Stimulated activated CD4-positive, alpha-beta T cell treated with anti-CD3 and anti-CD28 coated beads, Interleukin-4, amount 100 ng/mL, for 24 hours (primary cell): ENCODE measurements at places on chromosomes 11 and 22.

- no peak for DNase-seq
Observed at GRCh38 chr11:47278058-47278457, 8.1 kb downstream of the MADD start.

GRCh38 chr11:126704096-126704495 is 296.5 kb downstream of the KIRREL3 start:
- DNase-seq: no peak

DNA sequence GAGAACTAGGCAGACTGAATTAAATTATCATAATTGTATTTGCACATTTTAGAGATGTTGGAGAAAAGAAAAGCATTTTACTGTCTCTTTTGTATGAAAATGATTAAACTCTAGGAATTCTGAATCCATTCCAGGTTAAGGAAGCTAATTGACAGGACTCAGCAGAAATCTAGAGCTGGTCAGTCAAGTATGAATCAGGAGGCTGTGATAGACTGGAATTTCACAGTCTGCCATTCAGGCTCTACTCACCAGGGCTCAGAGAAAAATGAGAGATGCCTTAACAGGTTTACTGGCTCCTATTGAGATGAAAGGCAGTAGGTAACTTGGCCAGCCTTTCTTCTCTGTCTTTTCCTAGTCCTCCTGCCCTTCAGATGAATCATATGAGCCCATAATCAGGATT is 693.9 kb upstream of the CHORDC1 start:
- DNase-seq: no peak

DNA sequence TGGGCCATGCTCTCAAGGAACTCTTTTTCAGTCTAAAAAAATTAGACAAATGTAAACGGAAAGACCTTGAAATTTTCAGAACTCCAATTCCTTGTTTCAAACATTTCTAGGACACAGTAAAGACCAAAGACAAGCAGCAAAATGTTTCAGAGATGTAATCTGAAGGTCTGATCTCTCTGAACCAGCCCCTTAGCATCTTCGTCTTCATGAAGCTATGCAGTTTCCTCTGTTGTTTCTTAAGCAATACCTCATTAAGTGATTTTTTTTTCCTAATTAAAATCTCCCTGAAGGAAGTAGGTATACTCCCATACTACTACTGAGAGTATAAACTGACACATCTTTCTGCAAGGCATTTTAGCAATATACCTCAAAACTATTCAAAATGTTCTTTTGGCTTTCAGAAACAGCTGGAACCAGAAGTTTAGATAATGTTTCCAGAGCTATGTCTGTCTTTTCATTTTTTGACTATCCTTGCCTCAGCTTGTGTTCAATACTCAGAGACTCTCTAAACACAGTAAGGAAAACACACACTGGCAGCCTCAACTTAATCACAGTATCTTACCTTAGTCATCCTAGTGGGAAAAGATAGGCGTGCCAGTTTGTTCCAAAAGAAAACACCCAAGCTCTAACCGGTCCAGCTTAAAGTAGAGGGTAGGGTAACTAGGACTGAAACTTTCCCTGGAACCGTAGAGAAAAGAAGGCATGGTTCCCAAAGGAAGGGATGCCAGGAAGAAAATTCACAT is 25.1 kb downstream of the SBF2 start:
- DNase-seq: no peak

- no peak for DNase-seq
Observed at GRCh38 chr22:42711895-42712837, 8.5 kb downstream of the A4GALT start.

GRCh38 chr11:107804971-107805370 is 53.6 kb downstream of the SLC35F2 start:
- no peak for DNase-seq

DNA sequence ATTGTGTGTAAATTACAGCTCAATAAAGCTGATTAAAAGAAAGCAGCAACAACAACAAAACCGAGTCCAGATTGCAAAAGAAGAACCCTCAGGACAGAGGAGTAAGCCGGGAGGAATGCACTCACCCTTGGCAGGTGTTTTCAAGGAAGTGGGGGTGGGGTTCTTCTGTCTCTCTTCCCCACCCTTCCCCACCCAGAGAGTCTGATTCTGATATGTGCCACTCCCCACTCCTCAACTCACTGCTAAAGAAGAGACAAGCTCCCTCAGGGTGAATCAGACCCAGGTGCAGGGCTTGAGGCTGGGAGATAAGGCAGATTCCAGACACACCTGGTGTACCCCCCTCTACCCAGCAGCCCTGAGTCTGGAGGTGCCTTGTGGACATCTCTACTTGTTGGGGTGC is 38.4 kb upstream of the PHF21A start:
- DNase-seq: no peak

- DNase-seq: no peak
Observed at GRCh38 chr11:96388891-96389719, 607 bp downstream of the CCDC82 start.

DNA sequence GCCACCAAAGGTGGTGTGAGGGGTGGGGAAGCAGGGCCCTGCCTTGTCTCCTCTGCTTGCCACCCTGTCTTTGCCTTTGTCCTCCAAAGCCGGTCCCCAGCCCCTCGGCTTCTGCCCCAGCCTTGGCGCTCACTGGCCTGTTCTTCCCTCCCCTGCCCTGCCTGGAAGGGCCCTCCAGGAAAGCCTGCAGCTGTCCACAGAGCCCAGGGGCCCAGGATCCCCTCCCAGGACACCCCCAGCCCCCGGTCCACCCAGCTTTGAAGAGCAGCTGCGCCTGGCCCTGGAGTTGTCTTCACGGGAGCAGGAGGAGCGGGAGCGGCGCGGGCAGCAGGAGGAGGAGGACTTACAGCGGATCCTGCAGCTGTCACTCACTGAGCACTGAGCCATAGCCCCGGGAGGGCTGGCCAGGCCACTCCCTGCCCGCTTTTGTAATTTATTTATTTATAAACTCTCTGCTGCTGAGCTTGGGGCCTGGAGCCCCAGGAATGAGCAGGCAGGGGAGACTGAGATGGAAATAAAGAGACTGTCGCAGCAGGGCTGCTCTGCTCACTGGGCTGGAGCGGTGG is 1.3 kb upstream of the SSH3 start:
- DNase-seq: no peak

DNA sequence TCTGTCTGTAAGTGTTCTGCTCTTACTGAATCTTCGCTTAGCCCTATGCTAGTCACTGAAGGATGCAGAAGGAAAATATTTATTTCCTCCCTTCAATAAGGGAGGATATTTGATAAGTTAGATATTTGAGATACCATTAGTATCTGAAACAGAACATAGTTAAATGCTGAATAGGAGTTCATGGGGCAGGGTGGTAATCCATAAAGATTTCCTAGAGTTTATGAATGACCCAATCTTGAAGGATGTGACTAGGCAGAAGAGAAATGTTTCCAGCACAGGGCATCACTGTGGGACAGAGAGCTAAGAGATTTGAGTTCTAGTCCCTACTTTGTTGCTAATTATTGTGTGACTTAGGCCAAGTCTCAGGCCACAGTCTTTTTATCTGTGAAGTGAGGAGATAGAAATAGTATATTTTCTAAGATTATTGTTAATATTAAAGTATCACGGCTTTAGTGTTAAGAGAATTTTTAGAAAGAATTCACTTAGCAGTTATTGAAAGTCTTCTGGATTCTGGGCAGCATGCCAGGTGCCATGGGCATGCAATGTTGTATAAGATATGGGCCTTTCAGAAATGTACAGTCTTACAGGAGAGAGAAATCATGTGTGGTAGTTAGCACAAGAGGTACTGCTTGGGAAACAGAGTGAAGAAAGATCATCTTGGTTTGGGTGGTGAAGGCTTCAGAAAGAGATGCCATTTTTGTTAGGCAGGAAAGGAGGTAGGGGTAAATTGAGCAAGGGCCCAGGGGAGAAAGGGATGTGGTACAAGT is 24.0 kb downstream of the SWAP70 start:
- no peak for DNase-seq

DNA sequence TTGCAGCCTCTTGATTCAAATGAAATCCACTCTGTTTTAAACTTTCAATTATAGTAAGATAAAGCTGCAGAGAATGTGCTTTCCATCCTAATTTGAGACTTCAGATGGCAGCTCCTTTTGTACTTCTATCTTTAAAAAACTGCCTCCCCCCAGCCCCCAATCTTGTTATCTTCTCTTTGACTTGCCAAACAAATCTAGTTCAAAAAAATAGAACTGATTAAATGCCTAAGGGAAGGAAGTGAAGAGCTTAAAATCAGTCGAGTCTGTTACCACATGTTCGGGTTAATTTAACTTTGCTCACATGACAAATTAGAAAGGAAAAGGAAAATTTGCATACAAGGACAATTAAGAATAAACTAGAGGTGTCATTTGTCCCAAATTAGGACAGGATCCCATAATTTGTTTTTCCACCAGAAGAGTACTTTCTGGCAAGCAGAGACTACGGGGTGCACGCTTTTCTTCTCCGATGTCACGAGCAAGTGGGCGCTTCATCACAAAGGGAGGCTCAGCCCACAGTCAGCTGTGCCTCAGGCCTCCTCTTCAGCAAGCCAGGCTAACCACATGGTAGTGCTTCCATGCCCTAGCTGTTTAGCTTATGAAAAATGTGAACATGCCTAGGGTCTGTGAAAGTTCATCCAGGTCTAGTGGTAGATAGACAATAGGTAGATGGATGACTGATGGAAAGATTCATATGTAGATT is 69.0 kb upstream of the LDLRAD3 start:
- DNase-seq: no peak

- DNase-seq: no peak
Observed at GRCh38 chr11:97815667-97816066, 1205.1 kb upstream of the CNTN5 start.

- no peak for DNase-seq
Observed at GRCh38 chr11:2375341-2375853, 1.7 kb upstream of the CD81 start.

DNA sequence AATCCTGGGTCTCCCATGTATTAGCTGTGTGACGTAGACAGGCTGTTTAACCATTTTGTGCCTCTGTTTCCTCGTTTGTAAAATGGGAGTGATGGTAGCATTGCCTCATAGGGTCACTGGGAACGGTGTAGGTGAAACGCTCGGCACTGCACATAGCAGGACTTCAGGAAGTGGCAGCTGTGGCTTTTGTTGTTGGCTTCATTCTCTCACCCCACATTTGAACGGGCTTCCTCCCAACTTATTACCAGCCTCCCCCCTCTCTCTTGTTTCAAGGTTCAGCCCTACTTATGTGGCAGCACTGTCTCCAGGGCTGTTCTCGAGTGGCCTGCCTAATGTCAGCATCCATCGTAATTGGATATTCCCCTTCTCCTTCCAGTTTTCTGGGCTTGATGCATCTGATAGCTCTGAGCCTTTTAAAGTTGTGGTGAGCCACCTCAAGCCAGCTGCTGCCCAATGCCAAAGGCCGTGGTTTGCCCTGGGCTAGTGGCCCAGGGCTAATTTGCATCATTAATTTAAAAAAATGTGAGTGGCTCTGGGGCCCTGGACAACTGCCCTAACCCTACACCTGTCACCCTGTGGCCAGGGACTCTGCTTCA is 217.8 kb upstream of the TBCEL start:
- no peak for DNase-seq

DNA sequence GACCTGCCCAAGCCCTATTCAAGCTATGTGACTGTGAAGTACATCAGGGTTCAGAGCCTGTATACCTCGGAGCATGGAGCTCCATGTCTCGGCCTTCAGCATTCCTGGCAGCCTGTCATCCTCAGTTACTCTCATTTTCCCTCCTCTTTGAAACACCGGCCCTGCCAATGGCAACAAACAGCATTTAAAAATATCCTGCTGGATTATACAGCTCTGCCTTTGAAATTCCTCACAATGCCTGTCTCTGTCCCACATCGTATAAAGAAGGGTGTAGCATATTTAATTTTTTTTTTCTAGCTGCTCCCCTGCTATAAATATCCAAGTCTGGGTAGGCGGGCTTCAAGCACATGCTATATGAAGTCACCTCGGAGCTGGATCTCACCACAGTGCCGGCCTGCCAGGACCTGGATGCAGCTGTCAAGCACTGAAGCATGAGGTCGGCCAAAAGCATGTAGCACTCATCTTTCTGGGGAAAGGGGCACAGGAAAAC is 11.8 kb downstream of the ABTB2 start:
- DNase-seq: no peak

DNA sequence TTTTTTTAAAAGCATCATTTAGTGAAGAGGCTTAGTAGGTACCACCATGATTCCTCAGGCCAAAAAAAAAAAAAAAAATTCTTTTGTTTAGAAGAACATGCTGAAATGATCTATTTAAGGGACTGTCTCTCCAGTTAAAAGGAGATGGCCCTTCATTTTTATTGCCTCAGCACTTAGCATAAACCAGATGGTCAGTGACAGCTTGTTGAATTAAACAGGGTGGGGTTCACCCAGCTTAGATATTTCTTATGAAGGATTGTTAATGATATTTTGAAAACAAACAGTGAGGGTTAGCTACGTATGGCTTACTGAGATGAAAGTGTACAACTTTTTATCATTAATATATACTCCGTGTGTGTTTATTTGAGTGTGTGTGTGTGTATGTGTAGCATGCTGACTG is 203.7 kb downstream of the FAM181B start:
- no peak for DNase-seq

DNA sequence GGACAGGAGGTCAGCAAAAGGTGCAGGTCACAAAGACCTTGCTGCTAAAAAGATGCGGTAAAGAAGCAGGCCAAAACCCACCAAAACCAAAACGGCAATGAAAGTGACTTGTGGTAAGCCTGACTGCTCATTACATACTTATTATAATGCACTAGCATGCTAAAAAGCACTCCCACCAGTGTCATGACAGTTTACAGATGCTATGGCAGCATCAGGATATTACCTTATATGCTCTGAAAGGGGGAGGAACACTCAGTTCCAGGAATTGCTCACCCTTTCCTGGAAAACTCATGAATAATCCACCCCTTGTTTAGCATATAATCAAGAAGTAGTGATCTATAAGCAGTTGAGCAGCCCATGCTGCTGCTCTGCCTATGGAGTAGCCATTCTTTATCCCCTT is 45.2 kb upstream of the SLC5A12 start:
- no peak for DNase-seq

DNA sequence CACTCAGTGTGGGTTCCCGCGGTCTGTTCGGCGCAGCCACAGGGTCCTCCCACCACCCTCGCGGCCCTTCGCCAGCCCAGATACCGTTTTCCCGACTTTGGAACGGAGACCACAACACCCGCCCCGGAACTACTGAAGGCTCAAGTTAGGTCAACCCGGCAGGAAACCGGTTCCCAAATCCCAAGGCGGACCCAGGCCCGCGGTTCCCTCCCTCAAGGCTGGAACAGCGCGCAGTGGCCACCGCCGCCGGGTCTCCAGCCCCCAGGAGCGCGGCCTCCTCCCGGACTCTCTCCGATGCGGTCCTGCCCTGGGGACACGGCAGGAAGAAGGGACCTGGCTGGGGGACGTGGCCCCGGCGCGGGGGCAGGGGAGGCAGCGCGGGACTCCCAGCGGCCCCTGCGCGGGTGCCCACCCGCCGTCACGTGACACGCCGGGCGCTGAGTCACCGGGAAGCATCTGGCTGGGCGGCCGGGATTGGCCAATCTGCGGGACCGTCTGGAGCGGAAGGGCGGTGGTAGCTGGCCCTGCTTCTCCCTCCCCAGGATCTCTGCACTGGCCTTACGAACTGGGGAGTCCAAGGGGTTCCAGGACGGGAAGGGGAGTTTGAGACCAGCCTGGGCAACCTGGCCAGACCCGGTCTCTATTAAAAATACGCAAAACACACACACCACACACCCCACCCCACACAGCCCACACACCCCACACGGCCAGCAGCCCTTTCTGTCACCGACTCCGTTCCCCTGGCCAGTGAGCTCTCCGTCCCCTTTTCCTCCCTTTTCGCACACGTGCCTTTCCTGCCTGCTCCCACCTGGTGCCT is 21.5 kb upstream of the MALAT1 start:
- peak; percentile 95 for DNase-seq
